Dermis microvascular lymphatic vessel endothelial cell (primary cell): ENCODE measurements at places on chromosomes 6 and 20. TPM values are rescaled to one million over a fixed set of nuclear protein-coding genes. Genes with fewer than 3 reads are reported as not detected.

DNA sequence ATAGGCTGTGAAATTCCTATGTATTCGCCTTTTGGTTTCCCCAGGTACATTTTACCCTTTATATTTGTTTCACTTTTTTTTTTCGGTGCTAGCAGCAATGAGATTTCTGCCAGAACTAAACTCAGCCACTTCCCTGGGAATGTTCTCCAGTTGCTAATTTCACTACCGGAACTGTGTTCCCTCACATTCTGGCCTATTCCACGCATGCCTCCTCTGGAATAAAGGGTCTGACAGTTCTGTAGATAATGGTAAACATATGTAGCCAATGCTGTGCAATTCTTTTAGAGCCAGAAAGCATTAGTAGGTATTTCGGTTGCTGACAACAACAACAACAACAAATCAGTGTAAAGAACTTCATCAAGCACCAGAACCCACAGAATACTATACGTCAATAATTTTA is 96.1 kb upstream of the TBX18 start:
- DNase-seq, result no peak

- no peak for DNase-seq
Observed at GRCh38 chr6:5674721-5675120, 332.0 kb downstream of the NRN1 start.

GRCh38 chr6:123417535-123417934 is 219.2 kb downstream of the TRDN start:
- no peak for DNase-seq

DNA sequence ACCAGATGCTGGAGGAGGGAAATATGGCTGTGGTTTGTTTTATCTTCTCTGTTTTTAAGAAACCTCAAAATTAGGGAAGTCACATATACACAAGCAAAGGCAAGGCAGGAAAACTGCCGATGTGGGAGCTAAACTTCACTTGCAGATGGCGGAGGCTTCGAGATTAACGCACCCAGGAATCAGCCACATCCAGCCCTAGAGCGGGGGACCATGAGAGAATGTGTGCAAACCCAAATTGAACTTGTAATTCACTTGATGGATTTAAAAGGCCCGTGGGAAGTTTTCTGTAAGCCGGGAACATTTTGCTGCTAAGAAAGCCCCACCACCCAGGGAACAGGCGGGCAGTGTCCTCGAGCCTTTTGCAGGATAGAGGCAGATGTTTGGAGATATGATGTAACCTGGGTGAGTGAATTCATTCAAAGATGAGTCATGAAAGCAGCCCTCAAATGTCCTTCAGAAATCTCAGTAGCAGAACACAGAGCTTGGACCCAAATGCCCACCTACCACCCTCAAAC is 39.9 kb downstream of the PREX1 start:
- no peak for DNase-seq

GRCh38 chr20:19947611-19948264 is 69.4 kb upstream of the NAA20 start:
- no peak for DNase-seq

The GLP1R gene
- total RNA-seq, result not detected in 2 replicates

- no peak for DNase-seq
Observed at GRCh38 chr6:148617530-148617929, 129.3 kb upstream of the UST start.

GRCh38 chr6:121612927-121613326 is 177.5 kb downstream of the GJA1 start:
- no peak for DNase-seq

The RFX6 gene
- total RNA-seq, result not detected in 2 replicates

- no peak for DNase-seq
Observed at GRCh38 chr6:53724501-53724900, 58.9 kb upstream of the KLHL31 start.

DNA sequence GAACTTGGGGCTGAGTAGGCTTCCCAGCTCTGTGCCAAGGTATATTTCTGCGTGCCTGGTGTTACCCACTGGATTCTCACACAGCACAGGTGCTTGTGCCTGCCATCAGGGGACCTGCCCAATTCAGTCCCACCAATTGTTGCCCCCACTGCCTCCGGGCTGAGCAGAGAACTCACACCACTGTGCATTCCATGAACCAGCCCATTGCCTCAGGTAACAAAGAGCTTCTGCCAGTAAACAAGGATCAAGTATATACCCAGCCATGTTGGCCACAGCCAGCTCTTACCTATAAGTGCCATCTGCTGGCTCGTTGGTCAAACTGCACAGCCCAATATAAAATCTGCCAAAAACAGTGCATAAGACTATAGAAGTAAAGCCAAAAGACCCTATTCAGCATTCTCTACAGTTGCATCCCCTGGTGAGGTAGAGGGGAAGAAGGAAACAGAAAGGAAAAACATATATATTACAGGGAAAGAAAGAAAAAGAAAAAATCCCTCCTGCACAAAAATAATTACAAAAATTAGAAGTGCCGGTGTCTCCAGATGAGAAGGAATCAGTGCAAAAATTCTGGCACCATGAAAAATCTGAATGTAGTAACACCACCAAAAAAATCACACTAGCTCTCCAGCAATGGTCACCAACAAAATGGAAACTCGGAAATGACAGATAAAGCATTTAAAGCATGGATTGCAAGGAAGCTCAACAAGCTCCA is 241.4 kb downstream of the IBTK start:
- DNase-seq, result peak; percentile 54

- DNase-seq, result peak; percentile 76
Observed at GRCh38 chr6:8027965-8028651, 36.1 kb downstream of the BLOC1S5 start.

DNA sequence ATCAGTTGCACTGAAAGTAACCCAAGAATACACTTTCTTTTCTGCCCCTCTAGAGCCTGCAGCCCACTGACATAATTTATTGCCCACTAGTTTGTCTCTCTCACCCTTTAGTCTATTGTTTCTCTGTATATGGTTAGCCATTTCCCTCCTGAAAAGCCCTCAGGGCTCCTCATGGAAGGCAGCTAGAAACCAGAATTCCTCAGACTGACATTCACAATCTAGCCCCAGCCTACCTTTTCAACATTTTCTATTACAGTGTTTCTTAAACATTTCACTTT is 21.4 kb upstream of the PAQR8 start:
- no peak for DNase-seq
